ENCODE measurements at places on chromosomes 6 and 20.

- no peak for DNase-seq
Observed at GRCh38 chr20:16390991-16391390, 182.3 kb downstream of the KIF16B start.

DNA sequence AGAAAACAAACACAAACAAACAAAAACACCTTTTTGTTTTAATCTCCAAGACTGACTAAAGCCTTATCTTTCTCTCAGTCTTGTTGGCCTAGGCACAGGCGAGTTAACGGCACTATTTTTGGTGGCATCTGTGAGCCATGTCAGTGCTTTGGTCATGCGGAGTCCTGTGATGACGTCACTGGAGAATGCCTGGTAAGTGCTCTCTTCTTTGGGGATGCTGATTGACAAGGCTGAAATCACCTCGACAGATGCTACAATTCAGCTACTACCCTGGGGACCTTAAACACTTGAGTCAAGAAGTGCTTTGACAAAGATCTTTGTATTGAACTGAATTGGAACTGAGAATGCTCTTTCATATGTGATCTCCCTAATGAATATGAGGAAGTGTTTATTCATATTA is 384.1 kb downstream of the LAMA2 start:
- DNase-seq, result no peak

- DNase-seq, result no peak
Observed at GRCh38 chr20:41733151-41733550, 115.0 kb upstream of the CHD6 start.

DNA sequence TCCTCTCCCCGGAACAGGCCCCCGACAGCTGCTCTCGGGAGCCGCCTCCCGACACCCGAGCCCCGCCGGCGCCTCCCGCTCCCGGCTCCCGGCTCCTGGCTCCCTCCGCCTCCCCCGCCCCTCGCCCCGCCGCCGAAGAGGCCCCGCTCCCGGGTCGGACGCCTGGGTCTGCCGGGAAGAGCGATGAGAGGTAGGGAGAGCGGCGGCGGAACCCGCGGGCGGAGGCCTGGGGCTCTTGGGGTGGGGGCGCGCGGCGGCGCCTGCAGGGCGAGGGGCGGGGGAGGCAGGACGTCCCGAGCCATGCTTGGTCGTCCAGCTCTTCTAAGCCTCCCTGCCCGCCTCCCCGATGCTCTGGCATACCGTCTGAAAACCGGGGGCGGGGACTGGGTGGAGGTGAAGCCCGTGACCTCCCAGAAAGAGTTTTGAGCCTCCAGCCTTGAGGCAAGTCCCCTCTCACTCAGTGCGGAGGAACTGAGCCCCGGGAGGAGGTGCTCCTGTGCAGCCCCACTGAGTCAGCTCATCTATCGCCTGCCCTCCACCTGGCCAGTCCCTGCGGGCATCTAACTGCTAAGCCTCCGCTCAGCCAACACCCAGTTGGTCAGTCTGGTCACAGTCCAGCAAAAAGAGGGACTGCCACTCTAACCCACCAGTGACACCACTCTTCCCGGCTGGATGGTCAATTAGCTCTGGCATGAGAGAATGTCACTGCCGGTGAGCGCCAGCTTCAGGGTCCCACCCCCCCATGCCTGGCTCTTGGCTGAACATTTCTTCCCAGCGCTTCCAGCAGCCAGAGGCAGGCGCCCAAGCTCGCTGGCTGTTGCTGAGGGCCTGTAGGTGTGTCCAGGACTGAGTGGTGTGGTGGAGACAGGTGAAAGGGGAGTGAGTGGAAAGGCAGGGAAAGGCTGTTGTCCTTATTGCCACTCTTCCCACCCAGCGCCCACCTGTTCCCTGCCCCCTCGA is 482 bp downstream of the DDR1 start:
- DNase-seq, result no peak
